ENCODE measurements at places on chromosomes 11 and 22. TPM values are rescaled to one million over a fixed set of nuclear protein-coding genes. Genes with fewer than 3 reads are reported as not detected.

DNA sequence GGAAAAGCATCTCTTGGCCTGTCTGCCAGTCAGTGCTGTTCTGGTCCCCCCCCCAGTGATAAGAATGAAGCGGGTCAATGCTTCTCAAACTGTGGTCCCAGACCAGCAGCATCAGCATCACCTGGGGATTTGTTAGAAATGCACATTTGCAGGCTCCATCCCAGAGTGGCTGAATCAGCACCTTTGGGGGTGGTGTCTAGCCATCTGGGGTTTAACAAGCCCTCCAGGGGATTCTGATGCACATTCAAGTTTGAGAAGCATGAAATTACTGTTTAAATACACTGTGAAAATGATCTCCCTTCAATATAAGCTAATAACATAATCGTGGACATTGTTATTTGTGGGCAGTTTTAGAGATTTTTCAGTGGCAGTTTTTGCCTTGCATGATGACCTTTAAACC, 133.5 kb downstream of the MYO18B start:
- no peak for DNase-seq

SMIM35 gene
- polyA plus RNA-seq = not detected

DNA sequence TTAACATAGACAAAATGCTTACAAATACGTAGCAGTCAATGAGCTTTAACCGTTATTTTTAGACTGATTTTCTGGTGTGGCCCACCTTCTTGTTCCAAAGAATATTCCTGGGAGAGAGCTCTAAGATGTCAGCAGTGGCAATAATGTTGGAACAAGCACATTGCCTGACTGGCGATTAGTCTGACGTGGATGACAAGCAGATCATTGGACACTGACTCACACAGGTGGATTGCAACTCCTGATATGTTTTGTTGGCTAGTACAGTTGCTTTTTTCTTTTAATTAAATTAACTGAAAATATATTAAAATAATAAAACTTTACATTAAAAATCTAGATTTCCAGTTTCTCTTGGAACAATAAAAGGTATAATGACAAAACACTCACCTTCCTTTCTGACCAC, 78.0 kb downstream of the TENM4 start:
- DNase-seq = no peak

TRIM48 gene
- not detected for polyA plus RNA-seq

- DNase-seq = peak; percentile 82
Observed at GRCh38 chr11:111735262-111736116, 30.7 kb downstream of the PPP2R1B start.

C11orf16 gene
- polyA plus RNA-seq = not detected

DNA sequence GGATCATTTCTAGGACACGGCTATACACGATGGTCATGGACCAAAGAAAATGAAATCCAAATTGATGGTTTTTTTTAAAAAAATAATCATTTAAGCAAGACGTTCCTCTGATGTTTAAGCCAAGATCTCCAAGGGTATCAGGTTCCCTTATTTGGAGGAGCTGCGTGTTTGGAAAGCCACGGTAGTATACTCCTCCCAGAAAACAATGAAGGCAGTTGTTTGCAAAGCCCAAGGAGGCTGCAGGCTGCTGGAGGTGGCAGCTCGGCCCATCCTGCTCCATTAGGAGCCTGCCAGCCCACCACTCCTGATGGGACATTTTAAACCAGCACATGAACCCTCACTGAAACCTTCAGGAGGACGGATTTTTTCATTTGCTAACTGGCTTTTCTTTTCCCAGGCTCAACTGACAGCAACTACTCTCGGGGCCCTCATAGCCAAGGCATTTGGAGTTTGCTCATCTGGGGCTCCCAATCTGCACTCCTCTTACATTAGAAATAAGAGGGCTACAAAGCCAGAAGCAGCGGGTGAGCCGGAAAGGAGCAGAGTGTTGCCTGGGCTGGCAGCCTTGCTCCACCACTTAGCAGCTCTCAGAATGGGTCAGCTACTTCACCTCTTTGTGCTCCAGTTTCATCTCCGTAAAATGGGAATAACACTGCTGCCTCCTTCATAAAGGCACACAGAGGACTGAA, 58.4 kb downstream of the ABTB2 start:
- DNase-seq = no peak

DNA sequence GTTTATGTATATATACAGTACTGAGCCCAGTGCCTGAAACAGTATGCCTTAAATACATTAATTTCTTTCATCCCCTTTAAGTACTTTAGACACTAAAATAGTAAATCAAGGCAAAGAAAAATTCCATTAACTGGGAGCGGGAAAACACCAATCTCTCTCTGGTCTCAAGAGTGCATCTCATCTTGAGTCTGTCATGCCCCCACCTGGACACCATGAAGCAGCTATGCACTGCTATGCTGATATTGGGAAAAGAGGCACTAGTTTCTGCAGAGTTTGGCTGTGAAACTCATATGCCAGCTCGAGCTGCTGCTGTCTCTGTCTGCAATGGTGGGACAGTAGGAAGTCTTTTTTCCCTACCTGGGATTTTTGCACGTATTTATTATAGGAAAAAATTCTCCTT, 754.4 kb upstream of the RAG2 start:
- no peak for DNase-seq

RAG2 gene
- polyA plus RNA-seq = not detected

DNA sequence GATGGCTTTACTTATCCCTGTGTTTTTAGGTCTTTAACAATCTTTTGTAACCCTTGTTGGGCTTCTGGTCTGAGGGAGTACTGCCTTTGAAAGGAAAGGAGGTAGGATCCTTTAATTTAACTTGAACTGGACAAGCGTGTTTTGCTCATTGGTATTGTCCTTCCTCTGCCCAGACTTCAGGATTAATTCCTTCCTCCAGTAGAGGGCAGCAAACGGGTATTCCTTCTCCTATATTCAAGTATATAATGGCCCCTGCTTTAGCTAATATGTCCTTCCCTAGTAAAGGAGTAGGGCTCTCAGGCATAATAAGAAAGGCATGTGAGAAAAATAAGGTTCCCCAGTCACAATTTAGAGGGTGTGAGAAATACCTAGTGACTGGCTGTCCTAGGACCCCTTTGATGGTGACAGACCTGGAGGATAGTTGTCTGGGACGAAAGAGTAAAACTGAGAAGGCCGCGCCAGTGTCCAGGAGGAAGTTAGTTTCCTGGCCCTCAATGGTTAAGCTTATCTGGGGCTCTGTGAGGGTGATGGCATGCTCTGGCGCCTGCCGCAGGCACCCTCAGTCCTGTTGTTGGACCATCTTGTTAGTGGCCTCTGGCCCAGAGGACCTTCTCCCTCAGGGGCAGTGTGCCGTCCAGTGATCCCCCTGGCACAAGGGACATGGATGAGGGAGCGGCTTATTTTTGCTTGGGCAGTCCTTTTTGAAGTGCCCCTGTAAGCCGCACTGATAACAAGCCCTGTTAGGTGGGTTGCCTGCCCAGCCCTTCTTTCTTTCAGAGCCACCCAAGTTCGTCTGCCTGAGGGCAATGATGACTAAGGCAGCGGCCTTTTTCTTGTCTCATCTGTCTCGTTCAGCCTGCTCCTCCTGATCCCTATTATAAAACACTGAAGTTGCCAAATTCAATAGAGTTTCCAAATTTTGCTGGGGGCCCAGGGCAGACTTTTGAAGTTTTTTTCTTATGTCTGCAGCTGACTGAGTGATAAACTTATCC, 51.8 kb downstream of the C11orf71 start:
- DNase-seq = peak; percentile 25

SCN3B gene
- 0.69 TPM for polyA plus RNA-seq

Measured in heart left ventricle (tissue), 16 donors.